ENCODE measurements at places on chromosomes 5 and 9.

DNA sequence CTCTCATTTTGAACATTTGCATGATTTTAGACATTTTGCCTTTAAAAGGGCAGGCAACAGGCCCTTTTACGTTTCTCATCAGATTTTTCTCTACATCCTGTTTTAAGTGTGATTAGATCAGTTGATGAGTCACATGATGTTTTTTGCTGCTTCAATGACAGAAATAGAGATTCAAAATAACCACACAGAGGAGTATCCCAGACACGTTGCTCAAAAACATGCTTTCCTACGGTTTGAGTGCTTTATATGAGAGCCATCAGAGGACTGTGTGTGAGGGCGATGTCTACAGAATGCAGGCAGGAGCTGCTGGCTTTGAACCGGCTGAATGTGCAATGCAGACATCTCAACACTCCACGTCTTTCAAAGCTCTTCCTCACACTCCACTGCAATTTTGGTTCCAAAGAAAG is 42.1 kb downstream of the OTULIN start:
- DNase-seq, result peak; percentile 15

GRCh38 chr9:127347831-127348776 is 48.9 kb upstream of the SLC2A8 start:
- peak; percentile 5 for DNase-seq

DNA sequence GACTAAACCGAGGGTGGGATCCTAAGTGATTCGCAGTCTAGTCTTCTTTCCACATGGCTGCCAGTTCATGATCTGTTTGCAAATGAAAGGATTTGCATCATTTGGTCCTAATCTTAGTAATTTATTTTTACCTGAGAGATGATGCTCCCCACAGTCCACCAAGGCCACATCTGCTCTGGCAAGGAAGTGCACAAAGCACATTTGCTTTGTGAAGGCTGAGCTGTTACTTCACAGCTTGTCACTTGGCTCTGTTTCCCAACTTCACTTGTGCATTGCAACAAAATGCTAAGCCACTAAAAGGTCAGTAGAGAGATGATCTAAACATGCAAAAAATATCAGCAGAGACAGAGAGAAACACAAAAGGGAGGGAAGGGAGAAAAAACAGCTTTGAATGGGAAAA is 128.5 kb upstream of the VLDLR start:
- DNase-seq, result no peak

- DNase-seq, result no peak
These were observed 195.9 kb downstream of the SEMA6A start for GRCh38 chr5:116378777-116379121.

GRCh38 chr9:110821064-110821463 is 152.5 kb downstream of the MUSK start:
- DNase-seq, result peak; percentile 68

DNA sequence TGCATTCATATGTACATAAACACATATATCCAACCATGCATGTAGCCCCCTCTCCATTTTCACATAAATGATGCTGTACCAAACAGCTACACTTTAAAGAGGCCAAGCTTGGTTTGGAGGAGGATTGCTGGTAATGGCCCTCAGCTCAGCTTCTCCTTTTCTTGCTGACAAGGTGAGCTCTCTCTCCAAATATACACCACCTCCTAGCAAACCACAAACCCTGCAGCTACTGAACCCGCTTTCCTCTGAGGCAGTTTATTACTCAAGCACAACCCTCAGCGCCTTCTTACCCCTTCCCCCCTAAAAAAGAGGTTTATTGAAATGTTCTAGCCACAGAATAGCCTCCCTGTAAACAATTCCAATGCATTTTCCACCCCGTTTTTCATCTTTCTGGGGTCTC is 54.0 kb downstream of the ALG2 start:
- DNase-seq, result no peak

DNA sequence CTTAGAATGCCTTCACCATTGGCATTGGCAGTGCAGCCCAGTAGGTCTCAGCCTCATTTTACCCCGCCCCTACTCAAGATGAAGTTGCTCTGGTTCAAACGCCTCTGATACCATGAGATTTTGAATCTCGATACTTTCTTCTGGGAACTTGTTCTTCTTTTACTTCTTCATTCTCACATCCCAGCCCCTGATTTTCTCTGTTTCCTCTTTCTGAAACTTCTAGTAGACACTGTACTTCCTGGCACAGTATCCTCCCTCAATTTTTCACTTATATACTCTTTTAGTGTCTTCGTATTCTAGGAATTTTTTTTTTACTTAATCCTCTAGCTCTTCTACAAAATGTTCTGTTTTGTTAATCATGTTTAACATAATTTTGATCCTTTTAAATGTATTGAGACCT is 13.1 kb upstream of the ZNF79 start:
- peak; percentile 18 for DNase-seq

- no peak for DNase-seq
These were observed 79.4 kb downstream of the NLN start for GRCh38 chr5:65801352-65801783.

DNA sequence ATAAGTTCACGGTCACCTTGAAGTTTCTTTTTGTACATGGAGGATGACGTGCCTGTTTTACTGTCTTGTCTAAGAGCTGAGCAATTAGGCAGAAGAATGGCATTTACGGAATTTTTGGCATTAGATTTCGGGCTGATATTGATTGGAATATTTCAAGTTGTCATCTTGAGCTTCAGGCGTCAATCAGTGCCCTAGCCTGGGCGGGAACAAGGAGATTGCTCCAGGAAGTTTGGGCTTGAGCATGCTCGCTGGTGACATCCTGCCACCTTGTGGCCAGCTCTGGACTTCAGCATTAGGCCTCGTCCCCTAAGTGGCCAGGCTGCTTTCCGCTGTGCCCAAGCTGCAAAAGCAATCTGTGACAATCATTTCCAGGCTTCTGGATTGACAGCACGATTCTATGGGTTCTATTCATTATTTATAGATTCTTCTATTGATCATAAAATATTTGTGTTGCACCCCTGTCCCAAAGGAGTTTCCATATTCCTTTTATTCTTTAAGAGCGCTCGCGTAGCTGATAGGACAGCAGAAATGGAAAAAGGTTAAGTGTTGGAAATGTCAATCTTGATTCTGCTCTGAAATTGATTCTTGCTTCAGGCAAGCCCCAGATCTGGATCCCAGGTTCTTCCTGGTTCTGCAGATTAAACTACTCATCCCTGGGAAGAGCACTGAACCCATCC is 79.3 kb downstream of the SLC28A3 start:
- DNase-seq, result peak; percentile 81

- DNase-seq, result no peak
These were observed 307.3 kb downstream of the FBXL7 start for GRCh38 chr5:15807248-15807647.

- DNase-seq, result no peak
These were observed 3.0 kb upstream of the TUBB4B start for GRCh38 chr9:137237759-137238726.

GRCh38 chr5:73694089-73694488 is 68.1 kb downstream of the ARHGEF28 start:
- no peak for DNase-seq

- no peak for DNase-seq
These were observed 151.1 kb downstream of the MPDZ start for GRCh38 chr9:13128266-13128860.

DNA sequence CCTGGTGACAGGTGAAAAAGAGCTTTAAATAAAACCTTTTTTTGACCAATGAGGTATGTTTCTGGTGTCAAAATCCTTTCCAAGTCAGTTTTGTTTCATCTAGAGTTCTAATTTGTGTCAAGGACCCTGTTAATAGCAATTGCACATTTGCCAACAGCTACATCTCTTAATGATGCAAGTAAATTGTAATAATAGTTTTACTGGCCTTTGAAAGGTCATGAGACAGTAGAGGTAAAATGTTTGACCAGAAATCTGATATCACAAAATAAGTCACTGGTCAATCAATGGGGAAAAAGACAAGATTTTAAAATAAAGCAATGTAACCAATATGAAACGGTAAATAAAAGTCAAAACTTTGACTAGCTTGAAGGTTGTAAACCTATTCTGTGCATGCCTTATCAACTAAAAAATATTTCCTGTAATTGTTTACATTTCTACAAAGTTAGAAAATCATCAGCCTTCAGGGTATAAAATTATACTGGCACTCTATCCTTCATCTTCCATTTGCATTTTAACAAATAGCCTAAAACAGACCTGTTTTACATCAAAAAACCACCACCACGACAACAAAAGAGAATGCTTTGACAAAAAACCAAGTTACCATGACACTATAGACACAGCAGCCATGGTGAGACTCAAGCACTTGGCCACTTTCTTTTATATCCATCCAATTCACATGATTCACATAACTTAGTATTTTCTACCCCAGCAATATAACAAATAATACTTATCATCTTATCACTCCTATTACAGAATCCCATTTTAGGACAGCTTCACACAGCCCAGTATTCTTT is 3.0 kb downstream of the NADK2 start:
- peak; percentile 42 for DNase-seq

- no peak for DNase-seq
These were observed 203.9 kb upstream of the CDH9 start for GRCh38 chr5:27242258-27242626.

- no peak for DNase-seq
These were observed 531.6 kb upstream of the CLINT1 start for GRCh38 chr5:158390577-158390976.

DNA sequence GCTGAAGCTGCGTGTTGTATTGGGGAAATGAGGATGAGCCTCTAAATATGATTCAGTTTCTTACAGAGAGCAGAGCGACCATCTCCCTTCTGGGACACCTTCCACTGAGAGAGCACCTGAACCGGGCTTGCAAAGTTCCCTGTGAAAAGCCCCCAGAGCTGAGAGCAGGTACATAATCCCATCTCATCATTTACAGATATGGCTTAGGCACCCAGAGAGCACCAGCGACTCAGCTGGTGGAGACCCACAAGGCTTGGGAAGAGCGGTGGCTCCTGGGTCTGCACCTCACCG is 324.3 kb upstream of the IRX4 start:
- DNase-seq, result no peak

DNA sequence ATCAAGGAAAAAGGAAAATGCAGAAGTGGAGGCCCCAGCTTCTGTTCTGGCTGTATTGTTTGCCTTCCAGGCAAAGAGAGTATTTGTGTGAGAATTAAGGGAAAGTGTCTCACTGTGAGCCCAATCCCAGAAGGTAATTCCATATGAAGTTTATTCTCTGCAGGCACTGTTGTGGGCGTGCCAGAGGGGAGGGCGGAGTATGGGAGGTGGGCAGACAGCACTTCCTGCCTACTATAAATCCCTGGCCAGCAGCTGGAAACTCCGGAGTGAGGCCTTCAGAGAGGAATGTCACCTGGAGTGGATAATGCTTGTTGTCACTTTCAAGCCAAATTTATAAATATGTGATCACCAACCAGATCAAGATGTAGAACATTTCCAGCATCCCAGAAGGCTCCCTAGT is 209.5 kb downstream of the ARHGAP26 start:
- no peak for DNase-seq

- no peak for DNase-seq
These were observed 13.4 kb upstream of the RAD23B start for GRCh38 chr9:107269681-107270080.

GRCh38 chr5:113172231-113172826 is 195.7 kb downstream of the DCP2 start:
- no peak for DNase-seq

Measured in OCI-M1 (cell line).